Activated naive CD8-positive, alpha-beta T cell treated with anti-CD3 and anti-CD28 coated beads, Interleukin-2, amount 10 ng/mL, durations not matched to agents 7 days and 5 days (primary cell): ENCODE measurements at places on chromosomes 4 and X. TPM values are rescaled to one million over a fixed set of nuclear protein-coding genes. Genes with fewer than 3 reads are reported as not detected.

- no peak for DNase-seq
These were observed 73.2 kb upstream of the STARD8 start for GRCh38 chrX:68574240-68574639.

The ADAM29 gene
- not detected for total RNA-seq

DNA sequence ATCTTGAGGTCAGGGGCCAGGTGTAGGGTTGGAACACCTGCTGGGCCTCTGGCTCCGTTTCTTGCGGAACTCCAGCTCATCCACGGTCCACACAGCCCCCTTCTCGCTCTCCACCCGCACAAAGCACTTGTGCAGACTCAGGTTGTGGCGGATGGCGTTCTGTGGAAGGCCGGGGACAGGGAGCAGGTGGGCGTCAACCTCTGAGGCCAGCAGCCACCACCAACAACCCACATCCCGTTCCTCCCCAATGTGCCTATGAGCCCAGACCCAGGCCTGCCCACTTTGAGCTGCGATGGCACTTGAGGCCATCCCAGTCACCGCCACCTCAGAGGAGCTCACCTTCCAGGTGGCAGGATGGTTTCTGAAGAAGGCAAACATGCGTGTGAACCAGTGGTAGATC, 13.2 kb downstream of the FOXP3 start:
- DNase-seq: no peak

DNA sequence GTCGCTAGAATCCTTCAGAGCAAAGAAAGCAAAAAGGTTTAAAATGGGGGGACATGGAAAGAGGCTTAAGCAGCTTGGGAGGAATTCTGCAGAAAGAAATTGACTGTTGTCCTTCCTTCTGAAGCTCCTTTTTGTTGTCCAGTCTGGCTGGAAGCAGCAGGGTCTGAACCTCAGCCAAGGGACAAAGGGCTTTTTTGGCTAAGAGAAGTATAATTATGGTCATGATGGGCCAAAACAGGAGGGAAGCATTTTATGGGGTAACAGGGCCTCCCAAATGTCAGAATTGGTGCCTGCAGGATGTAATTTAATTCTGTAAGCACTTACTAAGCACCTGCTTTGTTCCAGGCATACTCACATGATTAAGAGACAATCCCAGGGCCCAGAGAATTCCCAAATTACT, 74.2 kb upstream of the CPEB2 start:
- DNase-seq: no peak

The RGN gene
- total RNA-seq: not detected

The GAGE12H gene
- not detected for total RNA-seq

The CENPVL1 gene
- total RNA-seq: not detected

The FOXP3 gene
- total RNA-seq: 23.3 TPM

- DNase-seq: peak; percentile 37
These were observed 83.3 kb downstream of the DDIT4L start for GRCh38 chr4:100106982-100107381.

DNA sequence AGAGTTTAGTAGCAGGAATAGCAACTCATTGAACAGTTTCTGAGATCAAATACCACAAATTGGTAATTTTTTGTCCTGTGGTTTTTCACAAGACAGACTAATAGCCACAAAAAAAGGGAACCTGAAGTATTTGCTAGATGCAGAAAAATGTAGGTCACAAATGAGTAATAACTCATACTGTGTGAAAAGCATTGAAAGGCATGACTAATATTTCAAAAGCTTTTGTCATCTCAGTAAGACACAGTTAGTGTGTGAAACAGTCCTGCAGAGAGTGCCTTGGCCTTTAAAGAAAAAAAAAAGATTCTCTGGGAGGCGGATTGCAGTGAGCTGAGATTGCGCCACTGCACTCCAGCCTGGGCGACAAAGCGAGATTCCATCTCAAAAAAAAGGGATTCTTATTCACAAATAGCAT, 31.4 kb upstream of the SLC25A31 start:
- DNase-seq: no peak

The FAM13A gene
- total RNA-seq: 10.5 TPM

- DNase-seq: no peak
These were observed 114.9 kb downstream of the EFHC2 start for GRCh38 chrX:44228621-44229020.

The NCAPG gene
- total RNA-seq: 66.6 TPM

The SRD5A3 gene
- 6.0 TPM for total RNA-seq

GRCh38 chr4:11549525-11549924, 120.8 kb upstream of the HS3ST1 start:
- DNase-seq: no peak

The HOPX gene
- 25.2 TPM for total RNA-seq

The JADE3 gene
- 0.26 TPM for total RNA-seq

DNA sequence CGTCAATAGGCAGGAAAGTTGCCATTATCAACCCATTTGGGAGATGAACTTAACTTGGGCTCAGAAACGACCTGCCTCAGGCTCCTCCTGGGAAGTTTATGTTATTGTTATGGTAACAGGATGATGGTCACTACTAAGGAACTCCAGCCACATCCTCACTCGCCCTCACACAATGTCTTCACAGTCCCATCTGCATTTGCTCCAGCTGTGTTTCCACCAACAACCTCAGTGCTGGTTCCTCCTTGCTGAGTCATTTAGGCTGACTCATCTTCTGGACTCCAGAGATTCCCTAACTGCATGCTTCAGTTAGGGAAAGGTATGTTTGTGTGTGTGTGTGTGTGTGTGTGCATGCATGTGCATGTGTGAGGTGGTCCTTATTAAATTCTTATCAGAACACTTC, 293.4 kb upstream of the BOD1L1 start:
- DNase-seq: no peak

- DNase-seq: peak; percentile 83
These were observed 135.5 kb downstream of the AFAP1 start for GRCh38 chr4:7803992-7804755.

DNA sequence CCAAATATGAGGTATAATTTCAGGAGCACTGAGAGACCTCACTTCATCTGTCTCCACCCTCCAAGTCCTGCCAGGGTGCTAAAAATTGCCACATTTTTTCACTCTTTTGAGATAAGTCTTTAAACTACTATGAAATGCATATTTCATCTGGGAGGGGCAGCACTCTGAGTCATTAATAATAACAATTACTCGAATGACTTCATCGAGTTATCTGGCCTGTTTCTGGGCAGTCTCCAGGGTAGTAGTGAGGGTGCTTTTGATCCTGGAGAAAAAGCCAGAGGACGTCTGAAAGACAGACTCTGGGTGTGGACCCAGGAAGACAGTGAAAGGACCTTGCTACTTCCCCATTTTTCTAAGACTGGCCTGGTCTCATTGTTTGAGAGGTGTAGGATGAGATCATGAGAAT, 42.3 kb upstream of the SRD5A3 start:
- no peak for DNase-seq

DNA sequence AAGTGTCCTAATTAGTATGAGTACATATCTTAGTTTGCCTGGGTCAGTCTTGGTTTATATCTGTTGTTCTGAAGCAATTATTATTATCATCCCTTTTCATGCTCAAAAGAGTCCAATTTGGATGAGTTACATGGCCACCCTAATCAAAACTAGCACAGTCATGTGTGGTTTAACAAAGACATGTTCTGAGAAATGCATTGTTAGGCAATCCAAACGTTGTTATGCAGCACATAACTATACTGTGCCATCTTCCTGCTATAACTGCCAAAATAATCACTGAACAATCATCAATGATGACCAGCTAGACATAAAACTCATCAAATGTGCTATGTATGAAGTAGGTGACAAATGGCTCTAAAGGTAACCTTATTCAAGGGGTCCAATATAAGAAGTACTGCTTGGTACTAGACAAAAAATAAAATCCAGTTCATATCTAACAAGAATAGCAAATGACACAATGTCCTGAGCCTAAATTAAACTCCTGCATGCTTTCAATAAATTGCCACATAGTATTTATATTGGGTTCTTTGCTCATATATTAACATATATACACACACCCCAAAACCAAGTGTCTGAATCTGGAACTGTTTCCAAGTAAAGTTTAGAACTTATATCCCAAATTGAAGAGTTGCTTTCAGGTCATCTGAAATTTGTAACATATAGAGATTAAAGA, 41.9 kb downstream of the CNOT6L start:
- no peak for DNase-seq

GRCh38 chrX:46665232-46666152, 91.9 kb downstream of the CHST7 start:
- DNase-seq: no peak

GRCh38 chr4:168618577-168619265, 121.9 kb downstream of the PALLD start:
- no peak for DNase-seq
